ENCODE measurements at places on chromosomes 2 and 18.

GRCh38 chr2:189628817-189629530 is 32.3 kb upstream of the ASNSD1 start:
- peak; percentile 9 for DNase-seq

DNA sequence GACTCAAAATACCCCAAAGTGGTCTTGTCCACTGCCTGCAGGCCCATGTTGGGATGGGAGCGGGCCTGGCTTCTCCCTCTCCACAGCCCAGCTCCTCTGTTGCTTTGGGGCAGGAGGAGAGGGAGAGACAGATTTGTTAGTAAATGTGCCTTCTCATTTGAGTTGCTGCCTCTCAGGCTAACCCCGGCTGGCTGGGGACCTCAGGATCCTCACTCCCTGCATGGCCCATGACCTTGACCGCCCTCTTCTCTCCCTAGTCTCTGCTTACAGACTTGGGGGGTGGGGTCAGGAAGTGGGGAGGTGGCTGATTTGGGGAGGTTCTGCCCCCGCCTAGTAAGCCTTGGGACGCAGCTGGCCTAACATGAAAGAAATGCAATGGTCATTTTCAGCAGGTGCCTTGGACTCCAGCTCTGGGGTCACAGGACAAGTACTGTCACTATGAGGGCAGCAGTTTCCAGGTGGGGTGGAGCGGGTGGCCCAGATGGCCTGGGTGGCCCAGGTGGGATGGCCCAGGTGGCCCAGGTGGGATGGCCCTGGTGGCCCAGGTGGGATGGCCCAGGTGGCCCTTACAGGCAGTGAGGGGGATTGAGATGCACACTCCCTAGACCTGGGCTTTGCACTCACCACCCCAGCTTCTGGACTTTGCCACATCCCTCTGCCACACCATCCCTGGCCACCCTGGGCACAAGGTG is 24.1 kb downstream of the HJURP start:
- no peak for DNase-seq

GRCh38 chr2:211948932-211949331 is 589.7 kb downstream of the ERBB4 start:
- no peak for DNase-seq

DNA sequence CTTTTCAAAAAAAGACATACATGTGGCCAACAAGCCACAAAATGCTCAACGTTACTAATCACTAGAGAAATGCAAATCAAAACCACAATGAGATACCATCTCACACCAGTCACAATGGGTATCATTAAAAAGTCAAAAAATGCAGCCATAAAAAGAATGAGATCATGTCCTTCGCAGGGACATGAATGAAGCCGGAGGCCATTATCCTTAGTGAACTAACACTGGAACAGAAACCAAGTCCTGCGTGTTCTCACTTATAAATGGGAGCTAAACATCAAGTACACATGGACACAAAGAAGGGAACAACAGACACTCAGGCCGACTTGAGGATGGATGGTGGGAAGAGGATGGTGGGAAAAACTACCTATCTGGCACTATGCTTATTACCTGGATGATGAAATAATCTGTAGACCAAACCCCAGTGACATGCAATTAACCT is 17.8 kb upstream of the ATL2 start:
- DNase-seq: no peak
